Liver (tissue), 10 donors: ENCODE measurements at places on chromosomes 5 and 9.

DNA sequence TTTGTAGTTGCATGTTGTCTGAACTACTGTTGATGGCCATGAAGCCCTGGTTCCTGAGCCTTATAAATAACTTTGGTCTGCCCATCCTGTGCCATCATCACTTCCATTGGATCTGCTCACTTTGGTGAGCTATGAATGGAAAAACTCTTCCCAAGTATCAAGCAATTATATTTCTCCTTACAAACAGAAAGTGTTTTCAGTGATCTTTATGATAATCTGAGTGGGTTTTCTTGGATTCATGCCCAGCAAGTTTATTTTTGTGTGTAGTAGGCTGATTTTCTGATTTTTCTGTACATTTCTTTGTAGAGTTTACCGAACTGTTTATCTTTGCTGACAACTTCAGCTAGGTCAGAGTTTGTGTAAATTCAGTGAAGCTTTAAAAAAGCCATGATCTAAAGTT lies 31.0 kb downstream of the CAMK4 start:
- DNase-seq: no peak

GRCh38 chr9:125902831-125903512 lies 155.8 kb downstream of the PBX3 start:
- DNase-seq: no peak

- no peak for DNase-seq
These were observed 197.7 kb downstream of the PLK2 start for GRCh38 chr5:58262226-58262625.

DNA sequence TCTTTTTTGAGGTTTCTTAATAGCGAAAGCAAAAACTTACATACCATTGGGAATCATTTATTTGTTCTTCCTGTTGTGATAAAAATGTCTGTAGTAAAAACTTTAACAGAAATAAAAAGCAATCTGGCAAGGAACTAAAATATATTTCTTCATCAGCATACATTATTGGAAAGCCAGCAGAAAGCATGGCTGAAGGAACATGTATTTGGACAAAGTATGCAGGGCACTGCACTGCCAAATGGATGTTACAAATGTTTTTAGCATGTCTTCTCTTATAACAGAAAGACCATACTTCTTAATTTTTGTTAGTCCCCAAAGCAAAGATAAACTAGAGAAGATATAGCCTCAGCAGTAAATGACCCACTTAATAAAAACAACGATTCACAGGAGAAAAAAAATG lies 80.5 kb downstream of the SMIM15 start:
- DNase-seq: no peak

DNA sequence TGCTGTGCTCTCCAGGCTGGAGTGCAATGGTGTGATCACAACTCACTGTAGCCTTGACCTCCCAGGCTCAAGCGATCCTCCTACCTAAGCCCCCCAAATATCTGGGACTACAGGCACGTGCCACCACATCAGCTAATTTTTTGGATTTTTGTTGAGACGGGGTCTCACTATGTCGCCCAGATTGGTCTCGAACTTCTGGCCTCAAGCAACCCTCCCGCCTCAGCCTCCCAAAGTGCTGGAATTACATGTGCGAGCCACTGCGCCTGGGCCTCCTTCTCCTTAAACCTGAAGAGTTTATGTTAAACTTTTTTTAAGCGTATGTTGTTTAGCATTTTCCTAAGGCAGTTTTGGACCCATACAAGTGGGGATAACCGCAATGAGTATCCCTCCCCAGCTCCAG lies 30.8 kb upstream of the SUSD3 start:
- no peak for DNase-seq

GRCh38 chr5:60929024-60929423 lies 15.8 kb downstream of the ERCC8 start:
- DNase-seq: no peak

DNA sequence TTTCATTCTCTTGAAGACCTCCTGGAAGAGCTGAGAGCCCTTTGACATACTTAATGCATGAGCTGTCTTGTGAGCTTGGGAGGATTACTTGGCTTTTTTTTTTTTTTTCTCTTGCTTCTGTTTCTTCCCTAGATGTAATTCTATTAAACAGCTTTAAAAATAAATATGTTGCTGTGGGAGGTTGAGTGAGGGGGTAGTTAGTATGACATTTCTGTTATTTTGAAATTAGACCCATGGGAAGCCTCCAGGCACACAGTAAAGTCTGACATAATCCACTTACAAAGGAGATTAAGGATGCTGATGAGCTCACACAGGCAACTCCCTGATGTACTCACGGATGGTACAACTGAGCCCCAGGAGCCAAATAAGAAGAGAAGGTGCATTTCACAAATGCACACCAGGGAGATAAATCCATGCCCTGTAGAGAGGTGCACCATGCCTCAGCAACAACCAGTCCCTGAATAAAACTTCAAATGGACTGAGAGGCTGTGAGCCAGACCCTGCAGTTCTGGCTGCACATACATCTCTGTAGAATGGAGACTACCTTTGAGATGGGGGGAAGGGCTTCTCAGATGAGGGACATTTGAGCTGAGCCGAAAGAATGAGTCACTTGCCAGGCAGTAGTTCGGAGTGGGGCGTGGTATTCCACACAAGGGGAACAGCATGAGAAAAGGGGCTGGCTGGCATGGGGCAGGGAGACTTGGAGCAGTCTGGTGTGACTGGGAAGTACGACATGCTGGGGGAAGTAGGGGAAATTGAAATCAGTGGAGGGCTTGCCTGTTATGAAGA lies 68.7 kb downstream of the ACTL7B start:
- no peak for DNase-seq

- no peak for DNase-seq
These were observed 29.7 kb downstream of the ZNF462 start for GRCh38 chr9:106892632-106893031.

GRCh38 chr9:37398464-37399025 lies 24.0 kb upstream of the GRHPR start:
- DNase-seq: no peak

GRCh38 chr5:107572715-107573368 lies 97.9 kb downstream of the EFNA5 start:
- DNase-seq: no peak

DNA sequence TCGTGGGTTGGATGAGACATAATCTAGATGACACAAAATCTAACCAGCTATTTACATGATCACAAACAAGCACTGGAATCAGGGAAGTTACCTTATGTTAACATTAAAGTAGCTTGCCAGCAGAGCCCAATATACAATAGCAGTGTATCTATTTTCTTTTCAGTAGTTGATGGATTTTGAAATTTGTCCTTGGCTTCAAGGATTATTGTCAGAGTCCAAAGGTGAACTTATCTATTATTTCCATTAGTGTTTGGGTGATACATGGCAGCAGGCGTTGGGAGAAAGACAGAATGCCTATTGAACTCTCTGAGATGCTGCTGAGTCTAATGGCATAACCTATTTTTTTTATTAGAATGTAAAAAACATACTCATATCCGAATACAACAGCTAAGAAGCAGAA lies 223.2 kb upstream of the ACTBL2 start:
- DNase-seq: no peak
